ENCODE measurements at places on chromosomes 5 and 9.

- no peak for DNase-seq
These were observed 99.0 kb upstream of the FBN2 start for GRCh38 chr5:128637031-128637430.

DNA sequence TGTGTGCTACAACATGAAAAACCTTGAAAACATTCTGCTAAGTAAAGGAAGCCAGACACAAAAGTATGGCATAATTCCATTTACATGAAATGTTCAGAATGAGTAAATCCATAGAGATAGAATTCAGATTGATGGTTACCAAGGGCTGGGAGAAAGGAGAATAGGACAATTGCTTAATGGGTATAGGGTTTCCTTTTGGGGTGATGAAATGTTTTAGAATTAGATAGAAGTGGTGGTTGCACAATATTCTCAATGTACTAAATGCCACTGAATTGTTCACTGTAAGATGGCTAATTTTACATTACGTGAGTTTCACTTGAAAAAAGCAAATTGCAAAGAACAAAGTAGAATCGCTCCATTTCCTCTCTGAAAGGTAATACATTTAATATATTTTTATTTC lies 43.0 kb upstream of the GAS1 start:
- DNase-seq, result no peak

- DNase-seq, result no peak
These were observed 19.4 kb downstream of the S1PR3 start for GRCh38 chr9:89010526-89011111.

GRCh38 chr5:60162441-60162840 lies 268.9 kb upstream of the PDE4D start:
- DNase-seq, result no peak

GRCh38 chr5:43034591-43034968 lies 5.5 kb downstream of the ANXA2R start:
- no peak for DNase-seq

DNA sequence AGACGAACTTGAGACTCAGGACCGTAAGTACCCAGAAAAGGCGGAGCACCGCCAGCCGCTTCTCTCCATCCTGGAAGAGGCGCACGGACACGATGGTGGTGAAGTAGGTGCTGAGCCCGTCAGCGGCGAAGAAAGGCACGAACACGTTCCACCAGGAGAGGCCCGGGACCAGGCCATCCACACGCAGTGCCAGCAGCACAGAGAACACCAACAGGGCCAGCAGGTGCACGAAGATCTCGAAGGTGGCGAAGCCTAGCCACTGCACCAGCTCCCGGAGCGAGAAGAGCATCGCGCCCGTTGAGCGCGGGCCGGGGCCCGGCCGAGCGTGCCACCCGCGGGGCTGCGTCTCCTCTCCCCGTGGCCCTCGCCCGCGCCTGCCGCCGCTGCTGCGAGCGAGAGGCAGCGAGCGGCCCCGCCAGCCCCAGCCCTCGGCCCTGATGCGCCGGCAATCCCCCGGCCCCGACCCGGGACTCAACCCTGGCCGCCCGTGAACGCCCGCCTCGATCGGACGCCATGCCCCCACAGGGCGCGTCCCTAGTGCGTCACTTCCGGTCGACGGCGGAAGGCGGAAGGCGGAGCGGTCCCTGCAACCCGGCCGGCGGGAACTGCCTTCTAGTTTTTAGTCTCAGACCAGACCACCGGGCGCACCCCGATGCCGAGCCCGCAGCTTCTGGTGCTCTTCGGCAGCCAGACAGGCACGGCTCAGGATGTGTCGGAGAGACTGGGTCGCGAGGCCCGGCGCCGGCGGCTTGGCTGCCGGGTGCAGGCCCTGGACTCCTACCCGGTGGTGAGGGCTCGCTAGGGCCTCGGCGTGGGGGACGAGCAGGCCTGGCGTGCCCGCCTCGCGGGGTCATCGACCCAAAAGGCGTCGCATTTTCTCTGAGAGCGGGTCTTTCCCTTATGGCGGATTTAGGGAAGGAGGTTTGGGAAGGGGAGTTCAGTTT lies at the start of the genes NDOR1 and TMEM203:
NDOR1 (plus strand) TSS at position 575 of the 944 bp plus-strand sequence; CDS start at position 653, 78 bp downstream.
TMEM203 (minus strand) TSS at position 523 of the 944 bp plus-strand sequence; CDS start at position 289, 234 bp downstream.
- DNase-seq, result peak; percentile 88

DNA sequence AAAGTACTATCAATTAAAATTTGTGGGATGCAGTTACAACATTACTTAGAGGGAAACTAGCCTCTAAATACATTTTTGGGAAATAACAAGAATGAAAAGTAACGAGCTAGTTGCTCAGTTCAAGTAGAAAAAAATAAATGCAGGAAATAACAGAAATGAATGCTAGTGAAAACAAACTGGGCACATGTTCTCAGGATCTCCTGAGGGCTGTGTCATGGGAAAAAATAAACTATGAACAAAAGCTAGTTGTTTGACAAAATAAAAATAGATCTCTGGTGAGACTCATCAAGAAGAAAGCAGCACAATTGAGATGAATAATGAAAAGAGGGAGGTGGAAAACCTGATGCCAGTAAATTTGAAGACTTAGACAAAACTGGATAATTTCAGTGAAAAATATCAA lies 16.3 kb downstream of the IDNK start:
- no peak for DNase-seq

DNA sequence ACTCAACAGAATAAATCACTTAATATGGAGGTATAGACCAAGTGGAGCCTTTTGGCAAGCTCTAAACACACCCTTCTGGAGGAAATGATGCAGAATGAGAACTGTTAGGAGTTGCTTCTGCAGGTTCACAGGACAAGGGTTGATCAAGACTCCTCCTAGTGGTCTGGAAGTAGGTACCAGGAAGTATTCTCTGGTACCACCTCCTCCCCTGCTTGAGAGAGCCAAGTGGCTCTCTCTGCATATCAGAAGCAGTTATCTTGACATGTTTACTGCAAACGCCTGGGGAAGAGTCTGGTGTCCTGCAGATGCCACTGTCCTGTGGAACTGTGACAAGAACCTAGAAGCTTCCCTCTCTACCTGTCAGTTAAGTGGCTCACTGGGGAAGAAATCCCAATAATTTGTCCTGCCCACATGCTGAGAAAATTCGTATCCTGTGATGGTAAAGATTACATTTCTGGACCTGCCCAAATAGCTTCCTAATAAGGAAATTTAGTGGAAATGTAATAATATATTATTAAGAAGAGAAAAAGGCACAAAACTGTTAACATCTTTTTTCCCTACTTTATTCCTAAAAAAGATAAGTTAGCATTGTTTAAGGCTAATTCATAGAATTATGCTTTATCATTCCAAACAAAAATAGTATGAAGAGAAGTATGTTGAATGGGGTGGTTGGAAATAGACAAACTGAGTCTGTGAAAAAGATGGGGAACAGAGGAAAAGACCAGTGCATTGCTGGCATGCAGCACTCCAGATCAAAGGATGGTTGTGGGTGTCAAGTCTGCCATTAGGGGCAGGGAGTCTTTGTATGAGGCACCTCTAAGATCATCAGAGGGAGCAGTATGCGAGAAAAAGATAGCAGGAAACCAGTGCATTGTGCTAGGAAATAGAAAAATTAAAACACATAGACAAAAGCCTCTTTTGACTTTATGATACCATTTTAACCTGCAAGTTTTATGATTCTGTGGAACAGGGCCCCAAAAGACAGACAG lies 118.8 kb downstream of the CDC42SE2 start:
- DNase-seq, result no peak

- DNase-seq, result no peak
These were observed 230.8 kb upstream of the NR4A3 start for GRCh38 chr9:99590840-99591239.

DNA sequence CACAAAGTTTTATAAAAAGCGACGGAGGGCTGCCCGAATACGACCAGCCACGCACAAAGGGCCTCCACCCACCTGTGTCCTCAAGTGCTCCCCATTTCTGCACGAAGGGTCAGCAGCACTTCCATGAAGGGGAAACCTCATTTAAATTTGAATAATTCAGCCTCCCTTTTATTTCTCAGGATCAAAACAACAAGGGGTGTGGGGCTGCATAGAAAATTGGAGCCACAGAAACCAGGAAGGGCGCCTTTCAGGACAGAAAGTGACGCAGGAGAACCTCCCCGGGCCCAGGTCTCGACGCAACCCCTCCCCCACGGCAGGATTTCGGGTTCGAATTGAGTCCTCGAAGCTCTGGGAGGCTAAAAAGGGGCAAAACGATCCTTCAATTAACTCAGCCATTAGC lies 2.1 kb downstream of the NRARP start:
- no peak for DNase-seq

GRCh38 chr5:127353796-127354195 lies 63.2 kb downstream of the MEGF10 start:
- DNase-seq, result no peak

- DNase-seq, result no peak
These were observed 22.2 kb upstream of the CTSL start for GRCh38 chr9:87703636-87704276.

All from NCI-H1048 (cell line).